ENCODE measurements at places on chromosomes 7 and 10.

- DNase-seq = no peak
Observed at GRCh38 chr10:107433605-107434004, 269.1 kb upstream of the SORCS1 start.

DNA sequence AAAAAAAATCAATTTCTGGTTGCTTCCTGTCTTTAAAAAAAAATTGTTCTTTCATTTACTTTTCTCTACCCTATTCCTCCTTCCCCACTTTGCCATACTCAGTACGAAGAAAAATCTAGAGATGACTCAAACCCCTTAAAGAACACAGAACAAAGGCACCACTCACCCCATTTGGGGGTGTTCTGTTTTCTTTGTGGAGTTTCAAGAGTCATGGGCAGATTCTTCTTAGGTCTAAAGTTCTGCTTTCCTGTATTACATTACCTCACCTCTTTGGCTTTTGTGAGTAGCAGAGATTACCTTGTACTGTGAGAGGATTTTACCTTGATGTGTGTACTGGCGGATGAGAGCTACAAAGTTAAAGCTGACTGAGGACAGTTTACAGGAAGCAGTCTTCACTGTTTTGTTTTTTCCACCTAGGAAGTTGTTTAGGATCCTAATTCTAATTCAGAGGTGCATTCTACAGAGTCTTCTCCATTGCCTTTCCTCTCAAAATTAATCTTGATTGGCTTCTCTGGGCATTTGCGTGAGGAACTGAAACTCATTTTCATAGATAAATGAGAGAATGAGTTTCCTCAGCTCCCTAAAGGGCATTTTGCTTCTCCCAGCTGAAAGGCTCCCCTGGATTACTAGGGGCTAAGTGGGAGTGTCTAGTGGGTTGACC lies 20.7 kb downstream of the AVL9 start:
- no peak for DNase-seq

GRCh38 chr7:117019287-117019686 lies 66.0 kb downstream of the ST7 start:
- DNase-seq = no peak

- DNase-seq = no peak
Observed at GRCh38 chr7:34672430-34672829, 14.4 kb downstream of the NPSR1 start.

- no peak for DNase-seq
Observed at GRCh38 chr7:22025983-22026382, 80.3 kb upstream of the CDCA7L start.

DNA sequence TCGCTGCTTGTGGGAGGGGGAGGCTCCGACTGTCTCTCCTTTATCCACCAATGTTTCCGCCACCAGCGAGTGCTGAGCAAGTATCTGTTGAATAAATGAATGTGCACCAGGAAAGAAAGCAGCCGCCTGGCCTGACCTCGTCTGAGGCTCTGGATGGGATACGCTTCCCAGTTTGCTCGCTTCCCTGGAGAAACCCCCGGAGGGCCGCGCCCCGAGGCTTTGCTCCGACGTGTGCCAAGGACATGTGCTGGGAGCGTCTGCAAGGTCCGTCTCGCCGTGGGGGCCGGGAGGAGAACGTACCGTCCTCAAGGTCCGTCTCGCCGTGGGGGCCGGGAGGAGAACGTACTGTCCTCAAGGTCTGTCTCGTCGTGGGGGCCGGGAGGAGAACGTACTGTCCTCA lies 536.4 kb downstream of the DNAJB6 start:
- no peak for DNase-seq

DNA sequence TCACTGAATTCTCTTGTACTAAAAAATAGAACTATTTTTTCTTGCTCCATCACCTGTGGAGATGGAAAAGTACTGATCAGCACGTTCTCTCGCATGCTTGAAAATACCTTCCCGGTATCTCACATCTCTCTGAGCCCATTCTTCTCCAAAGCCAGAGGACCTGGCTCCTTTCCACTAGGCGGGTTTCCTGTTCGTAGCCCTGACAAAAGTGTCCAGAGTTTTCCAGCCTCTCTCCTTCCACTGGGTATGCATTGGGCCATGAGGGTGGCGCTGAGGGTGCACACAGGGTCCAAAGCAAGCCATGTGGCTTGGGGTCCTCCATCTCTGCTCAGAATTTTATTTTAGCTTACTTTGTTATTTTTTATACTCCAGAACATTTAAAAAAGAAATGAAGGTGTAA lies 16.3 kb upstream of the SRGN start:
- DNase-seq = no peak

Data from DMS79 treated with DMSO at 0.1 percent for 48 hours (cell line).